Esophagus muscularis mucosa (tissue), 4 donors: ENCODE measurements at places on chromosomes 4 and X. TPM values are rescaled to one million over a fixed set of nuclear protein-coding genes. Genes with fewer than 3 reads are reported as not detected.

The SMIM14 gene
- total RNA-seq = 28.5 TPM

The F9 gene
- not detected for total RNA-seq

The GC gene
- not detected for total RNA-seq

The OTC gene
- 0.33 TPM for total RNA-seq

The FAM133A gene
- not detected for total RNA-seq

The TLR2 gene
- 5.6 TPM for total RNA-seq

The SRPX2 gene
- 29.8 TPM for total RNA-seq

The FDCSP gene
- not detected for total RNA-seq

The C4orf17 gene
- total RNA-seq = not detected

DNA sequence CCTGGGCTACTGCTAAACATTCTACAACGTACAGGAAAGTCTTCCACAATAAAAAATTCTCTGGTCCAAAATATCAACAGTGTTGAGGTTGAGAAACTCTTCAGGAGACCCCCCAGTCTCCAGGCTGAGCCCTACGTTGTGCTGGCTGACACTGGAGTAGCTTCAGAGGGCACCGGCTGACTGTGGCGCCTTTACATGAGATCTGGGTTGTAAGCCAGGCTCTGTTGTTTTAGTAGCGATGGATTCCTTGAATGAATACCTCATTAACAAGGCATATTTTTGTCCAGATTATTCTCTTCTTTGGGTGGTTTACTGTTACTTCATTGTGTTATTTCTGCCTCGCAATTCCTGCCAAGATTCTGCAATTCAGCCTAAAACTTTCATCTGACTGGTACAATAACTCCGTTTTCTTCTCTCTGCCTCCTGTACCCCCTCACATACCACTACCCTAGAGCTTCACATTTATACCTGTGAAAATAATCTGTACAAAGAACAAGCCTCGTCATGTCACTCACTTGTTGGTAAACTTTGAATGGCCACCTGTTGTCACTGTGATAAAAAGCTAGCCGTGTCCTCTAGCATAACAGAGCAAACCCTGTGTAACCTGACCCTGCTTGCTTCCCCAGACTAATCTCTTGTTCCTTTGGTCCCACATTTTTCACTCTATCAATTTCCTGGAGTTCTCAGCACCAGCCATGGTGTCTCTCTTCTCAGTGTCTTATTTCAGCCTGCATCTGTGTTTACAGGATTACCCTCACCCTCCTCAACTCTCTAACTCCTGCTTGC is 1476.1 kb upstream of the TENM3 start:
- DNase-seq = no peak

DNA sequence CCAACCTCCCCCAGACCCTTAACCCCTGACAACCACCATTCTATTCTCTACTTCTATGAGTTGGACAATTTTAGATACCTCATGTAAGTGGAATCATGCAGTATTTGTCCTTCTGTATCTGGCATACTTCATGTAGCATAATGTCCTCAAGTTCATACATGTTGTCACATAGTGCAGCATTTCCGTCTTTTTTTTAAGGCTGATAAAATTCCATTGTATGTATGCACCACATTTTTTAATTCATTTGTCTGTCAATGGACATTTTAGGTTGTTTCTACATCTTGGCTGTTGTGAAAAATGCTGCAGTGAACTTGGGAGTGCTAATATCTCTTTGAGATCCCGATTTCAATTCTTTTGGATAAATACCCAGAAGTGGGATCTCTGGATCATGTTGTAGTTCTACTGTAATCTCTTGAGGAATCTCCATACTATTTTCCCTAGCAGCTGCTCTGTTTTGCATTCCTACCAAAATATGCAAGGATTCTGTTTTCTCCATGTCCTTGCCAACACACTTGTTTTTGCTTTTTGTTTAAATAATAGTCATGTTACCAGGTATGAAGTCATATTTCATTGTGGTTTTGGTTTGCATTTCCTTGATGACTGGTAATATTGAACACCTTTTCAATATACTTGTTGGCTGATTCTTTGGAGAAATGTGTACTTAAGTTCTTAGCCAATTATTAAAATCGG is 48.8 kb upstream of the ADAD1 start:
- no peak for DNase-seq

GRCh38 chrX:107826238-107827029 is 768 bp downstream of the MID2 start:
- DNase-seq = no peak

DNA sequence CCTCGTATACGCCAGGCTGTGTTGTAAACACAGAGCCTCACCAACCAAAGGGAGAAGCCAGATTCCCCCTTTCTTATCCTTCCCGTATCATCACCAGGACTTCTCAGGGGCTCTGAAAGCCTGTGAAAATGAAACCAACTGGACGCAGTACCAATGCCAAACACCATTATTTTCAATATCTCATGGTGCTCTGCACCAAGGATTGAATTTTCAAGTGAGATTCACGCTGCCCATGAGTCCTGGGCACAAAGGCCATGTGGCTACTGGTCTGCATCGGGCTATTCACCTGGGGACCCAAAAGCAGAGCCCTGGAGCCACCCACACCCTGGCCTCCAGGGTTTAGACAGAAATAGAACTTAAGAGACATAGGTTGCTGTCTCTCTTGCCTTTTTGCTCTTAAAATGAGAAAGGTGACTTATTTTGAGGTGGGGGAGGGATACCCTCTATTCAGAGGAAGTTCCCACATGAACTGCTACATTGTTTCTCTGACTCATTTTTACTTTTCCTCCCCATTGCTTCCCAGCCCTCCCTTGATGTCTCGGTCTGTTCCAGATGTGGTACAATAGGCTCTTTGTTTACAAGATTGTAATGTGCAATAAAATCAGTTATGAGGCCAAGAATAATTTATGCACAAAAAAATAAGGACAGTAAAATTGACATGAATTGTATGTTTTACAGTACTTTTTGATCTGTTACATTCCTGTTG is 55.4 kb downstream of the MAML3 start:
- DNase-seq = no peak

- DNase-seq = no peak
Observed at GRCh38 chrX:153226344-153227185, 47.5 kb downstream of the MAGEA1 start.

DNA sequence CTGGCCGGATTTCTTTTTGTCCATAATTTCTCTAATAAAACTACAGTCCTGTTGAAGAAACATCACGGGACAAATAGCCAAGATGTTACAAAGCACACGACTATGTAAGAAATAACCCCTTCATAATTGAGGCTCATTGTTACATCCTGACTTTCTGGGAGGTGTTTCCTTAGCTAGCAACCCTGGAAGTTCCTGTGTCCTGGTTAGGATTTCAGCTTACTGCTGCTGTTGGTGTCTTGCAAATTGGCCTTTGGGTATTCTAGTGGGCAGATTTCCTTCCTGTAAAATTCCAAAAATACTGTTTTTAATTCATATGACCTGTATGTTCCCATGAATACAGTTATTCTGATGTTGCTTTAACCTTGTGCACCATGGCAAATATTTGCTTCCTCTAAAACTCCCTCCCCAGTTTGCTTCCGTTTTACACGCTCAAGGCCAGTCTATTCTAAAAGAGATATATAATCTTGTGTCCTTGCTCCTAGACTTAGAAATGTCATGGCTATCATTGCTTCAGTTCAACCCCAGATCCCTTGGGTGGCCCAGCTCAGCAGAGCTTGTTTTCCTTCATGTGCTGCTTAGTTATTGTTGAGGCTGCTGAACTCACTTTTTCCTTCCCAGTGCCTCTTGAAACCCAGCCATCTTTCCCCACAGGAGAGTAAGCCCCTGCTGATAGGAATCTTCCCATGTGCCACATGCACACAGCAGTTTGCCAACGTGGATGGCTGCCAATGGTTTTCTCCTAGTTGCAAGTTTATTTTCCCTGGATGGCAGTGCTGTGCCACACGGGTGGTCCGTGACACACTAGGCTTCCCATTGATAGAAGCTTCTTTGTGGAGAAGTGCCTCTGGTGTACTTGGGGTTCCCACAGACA is 75.8 kb downstream of the TSPAN7 start:
- DNase-seq = no peak

DNA sequence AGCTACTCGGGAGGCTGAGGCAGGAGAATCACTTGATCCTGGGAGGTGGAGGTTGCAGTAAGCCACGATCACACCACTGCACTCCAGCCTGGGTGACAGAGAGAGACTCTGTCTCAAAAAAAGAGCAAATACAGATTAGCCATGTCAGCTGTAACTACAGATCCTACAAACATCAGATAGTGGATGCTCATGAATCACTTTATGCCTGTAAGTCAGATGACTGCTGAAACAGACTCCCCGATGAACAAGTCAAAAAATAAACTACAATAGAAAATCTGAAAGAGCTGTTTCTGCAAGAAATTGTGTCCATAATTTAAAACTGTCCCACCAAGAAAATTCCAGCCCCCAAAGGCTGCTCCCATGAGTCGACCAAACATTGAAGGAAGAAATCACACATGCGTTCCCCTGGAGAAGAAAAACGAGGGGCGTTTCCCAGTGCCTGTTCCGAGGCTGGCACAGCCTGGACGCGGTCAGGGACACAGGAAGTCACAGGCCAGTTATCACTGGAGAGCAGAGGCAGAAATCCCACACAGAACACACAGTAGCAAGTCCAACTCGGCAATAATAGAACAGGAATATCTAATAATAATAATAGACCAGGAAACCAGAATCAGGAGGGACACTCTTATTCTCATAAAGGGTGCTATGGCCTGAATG is 30.0 kb upstream of the GTPBP6 start:
- DNase-seq = no peak

- DNase-seq = no peak
Observed at GRCh38 chr4:82005158-82005557, 368.6 kb downstream of the HNRNPD start.

GRCh38 chr4:61763682-61764081 is 563.6 kb downstream of the ADGRL3 start:
- DNase-seq = no peak

DNA sequence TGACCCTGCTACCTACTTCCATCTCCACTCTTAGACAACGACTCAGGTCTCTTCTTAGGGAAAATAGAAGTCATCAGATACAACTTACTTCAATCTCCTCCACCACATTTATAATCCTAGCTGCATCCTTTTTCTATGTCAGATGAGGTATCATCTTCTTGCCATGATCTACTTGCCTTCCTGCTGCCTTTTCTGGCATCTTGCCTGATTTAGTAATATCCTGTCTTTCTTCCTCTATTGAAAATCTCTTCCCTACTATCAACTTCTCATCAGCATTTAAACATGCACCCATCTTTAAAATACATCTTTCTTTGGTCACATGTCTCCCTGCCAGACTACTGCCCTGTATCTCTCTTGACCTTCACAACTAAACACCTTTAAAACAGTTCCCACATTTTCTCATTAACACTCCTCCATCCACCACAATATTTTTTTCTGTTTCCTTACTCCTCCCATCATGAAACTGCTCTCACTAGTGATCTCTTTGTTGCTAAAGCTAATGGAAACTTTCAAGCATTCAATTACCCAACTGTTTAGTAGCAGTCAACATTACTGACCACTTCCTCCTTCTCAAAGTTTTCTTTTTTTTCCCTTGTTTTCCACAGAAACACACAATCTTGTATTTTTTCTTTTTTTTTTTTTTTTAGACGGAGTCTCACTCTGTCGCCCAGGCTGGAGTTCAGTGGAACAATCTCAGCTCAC is 100.8 kb upstream of the CXorf66 start:
- DNase-seq = no peak

DNA sequence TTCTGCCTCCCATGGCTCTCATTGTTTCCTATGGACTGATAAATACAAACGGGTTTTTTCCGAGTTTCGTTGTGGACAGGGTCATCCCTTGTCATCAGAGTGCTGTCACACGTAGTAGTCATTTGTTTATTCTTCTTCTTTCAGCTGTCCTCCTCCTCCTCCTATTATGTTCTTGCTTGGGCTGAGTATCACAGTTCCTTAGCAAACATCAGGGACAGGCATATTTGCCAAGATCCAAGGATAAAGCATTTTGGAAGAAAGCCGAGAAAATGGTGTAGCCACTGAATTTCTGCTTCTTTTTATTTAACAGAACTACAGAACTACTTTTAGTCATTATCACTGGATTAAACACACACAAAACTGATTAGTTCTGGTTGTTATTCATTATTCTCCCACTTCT is 167.9 kb downstream of the MAML3 start:
- DNase-seq = no peak

GRCh38 chrX:39983715-39984114 is 114.0 kb downstream of the BCOR start:
- DNase-seq = no peak

DNA sequence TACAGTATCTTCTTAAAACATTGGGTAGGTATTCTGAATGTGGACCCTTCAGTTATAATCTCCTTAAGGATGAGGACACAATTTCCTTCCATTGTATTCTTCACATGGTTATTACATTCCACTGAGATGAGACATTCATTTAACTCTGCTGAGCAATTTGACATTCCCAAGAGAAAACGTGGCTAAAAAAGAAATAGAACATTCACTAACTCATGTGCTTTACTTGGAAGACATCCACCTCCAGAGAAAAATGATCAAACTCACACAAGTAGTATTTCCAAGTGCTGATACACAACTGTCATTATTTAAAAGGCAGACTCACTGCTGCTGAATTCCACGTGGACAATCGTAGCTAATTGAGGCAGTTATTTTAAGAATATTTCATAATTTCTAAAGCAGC is 227.9 kb upstream of the ANKRD50 start:
- DNase-seq = no peak

DNA sequence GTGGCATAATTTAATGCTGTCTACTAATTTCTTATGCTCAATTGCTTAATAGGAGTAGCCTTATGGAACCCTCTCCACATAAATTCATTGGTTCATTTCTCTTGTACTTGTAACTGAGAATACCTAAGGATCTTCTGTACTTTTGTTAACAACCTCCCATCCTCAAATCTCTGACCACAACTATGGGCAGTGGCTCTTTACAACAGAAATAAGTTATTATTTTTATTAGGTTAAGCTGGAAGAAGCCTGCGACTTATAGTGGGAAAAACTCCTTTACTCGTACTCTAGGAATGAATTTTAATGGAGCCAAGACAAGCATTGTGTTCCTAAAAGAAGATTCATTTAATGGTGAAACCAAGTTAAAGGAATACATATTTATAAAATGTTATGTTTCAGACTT is 337.1 kb upstream of the CTSO start:
- no peak for DNase-seq

GRCh38 chrX:71618303-71618721 is at the start of gene CXCR3:
Gene CXCR3, minus strand, starts transcription at chrX:71618511. Its CDS starts 62 bp downstream, at chrX:71618449.
- DNase-seq = no peak

- no peak for DNase-seq
Observed at GRCh38 chrX:2526390-2526789, 25.6 kb upstream of the DHRSX start.

DNA sequence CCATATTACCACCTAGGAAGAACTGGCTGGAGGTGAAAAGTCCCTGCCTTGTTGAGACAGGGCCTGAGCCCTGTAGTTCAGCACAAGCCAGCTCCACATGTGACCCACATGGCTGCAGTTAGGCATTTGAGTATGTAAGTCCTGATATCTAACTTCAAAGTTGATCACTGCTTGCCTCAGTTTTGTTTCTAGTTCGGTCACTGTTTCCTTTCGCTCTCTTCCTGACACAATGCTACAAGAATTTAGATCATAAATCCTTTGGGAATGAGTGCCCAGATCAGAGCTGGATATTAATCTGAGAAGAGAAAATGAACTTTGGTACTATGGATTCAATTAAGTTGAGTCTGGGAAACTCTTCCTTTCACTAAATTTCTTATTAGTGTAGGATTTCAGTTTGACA is 48.4 kb downstream of the AKAP4 start:
- no peak for DNase-seq
